H54 (cell line): ENCODE measurements at places on chromosomes 6 and 20.

GRCh38 chr6:137370871-137371633, 123.1 kb downstream of the OLIG3 start:
- DNase-seq: no peak

DNA sequence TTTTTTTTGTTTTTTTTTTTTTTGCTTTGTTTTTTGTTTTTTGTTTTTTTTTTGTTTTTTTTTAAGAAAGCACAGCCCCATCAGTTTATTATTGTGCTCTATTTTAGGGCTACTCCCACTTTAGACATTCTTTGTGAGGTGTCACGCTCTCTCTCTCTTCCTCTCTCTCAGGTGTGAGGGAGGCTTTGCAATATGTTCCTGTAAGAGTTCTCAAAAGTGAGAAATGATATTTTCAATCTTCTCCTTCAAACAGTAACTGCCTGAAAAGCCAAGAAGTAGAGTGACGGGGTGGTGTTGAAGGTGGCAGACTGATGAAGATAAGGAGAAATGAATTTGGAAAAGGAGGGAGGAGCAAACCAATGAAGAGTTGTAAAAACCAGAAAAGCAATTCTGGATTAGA, 28.3 kb upstream of the HDAC2 start:
- no peak for DNase-seq

GRCh38 chr6:10082385-10082784, 332.5 kb downstream of the TFAP2A start:
- DNase-seq: no peak

DNA sequence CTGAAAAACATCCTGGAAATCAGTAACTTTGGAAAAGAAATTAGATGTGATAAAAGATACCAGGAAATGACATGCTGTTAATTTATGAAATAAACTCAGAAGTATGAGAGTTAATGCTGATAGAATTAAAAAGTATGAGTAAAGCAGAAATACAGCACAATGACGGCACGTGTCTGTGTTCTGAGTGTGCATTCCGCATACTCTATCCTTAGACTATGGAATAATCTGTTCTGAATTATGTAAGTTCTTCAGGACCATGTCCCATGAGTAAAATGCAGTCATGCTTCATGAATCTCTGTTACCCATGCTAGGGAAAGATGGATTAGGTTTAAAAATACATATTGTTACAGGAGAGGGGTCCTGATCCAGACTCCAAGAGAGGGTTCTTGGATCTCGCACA, 21.7 kb downstream of the HECA start:
- no peak for DNase-seq

GRCh38 chr20:49982072-49982345, 771 bp upstream of the SNAI1 start:
- DNase-seq: no peak

DNA sequence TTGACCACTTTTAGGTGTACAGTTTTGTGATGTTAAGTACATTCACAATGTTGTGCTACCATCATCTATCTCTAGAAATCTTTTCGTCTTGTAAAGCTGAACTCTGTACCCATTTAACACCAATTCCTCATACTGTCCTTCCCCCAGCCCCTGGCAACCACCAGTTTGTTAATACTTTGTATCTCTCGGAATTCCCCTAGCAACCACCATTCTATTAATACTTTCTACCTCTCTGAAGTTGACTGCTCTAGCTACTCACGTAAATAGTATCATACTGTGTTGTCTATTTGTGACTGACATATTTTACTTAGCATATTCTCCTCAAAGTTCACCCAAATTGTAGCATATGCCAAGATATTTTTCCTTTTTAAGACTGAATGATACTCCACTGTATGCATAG, 82.3 kb upstream of the CLDN20 start:
- no peak for DNase-seq

DNA sequence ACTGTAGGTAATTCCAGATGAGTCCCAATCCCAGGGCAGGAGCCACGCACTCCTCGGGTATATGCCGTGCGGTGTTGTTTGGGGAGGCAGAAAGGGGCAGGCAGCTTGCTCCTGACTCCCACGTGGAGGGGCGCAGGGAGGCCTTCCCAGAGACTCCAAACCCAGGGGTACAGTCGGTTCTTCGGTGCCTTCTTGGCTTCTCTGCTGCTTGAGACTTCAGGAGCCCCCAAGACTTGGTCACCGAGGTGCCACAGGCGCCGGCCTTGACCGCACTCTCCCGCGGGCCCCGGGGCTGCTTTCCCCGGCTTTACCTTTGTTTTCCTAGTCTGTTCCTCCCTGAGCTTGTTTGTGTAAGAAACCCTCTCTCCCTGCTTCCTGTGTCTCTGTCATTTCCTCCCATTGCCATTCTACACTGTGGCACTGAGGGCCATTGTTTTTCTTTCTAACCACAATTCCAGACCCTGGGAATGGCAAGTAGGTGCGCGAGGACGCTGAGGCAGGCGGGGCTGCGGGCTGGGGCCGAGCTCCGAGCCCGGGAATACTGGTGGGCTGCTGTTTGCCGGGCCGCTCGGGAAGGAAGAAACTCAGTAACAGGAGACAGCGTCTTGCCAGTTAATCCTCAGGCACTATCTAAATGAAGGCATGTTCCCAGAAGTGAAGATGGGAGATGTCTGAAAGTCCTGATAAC, 215.6 kb upstream of the HEY2 start:
- no peak for DNase-seq

DNA sequence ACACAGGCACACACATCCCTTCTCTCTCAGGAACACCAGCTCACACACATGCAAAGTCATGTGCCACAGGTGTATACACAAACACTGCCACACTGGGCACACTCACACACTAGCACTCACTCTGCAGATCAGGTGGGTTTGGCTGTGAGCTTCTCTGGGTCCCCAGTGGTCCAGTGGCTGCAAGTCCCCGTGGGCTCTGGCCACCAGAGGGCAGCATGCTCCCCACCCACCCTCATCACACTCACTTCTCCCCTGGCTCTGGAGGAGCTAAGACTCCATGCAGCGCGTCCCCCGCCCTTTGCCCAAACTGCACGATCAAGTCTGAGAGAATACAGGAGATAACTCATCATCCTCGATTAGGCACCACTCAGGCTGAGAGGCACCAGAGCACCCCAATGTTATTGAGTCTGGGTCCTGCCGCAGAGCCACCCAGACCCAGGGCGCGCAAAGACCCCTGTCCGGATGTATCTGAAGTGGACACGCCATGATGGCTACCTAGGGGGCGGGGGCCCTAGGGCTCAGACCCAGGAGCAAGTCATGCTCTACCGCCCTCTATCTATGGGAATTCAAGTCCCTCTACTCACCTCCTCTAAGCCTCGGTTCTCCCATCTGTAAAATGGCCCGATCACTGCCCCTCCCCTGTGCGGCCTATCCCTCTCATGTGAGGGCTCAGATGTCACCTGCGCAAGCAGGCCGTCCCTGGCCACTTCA, 90.5 kb downstream of the GRM4 start:
- peak; percentile 80 for DNase-seq

- DNase-seq: no peak
These were observed 52.3 kb downstream of the SOBP start for GRCh38 chr6:107542192-107542668.

DNA sequence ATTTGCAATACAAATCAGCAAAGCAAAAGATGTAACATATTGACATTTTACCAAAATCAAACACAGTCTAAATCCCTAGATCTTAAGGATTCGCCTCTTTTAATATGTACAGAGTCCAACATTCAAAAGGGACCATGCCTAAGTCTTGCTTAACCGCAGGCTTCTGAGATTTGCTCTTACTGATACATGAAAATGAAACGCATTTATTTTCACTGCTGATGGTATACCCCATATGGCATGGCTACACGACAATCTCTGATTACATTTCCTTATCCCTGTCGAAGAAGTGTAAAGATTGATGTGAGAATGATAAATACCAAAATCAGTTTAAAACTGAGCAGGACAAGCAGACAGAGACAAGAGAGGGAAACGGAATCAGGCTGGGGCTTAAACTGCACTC, 75.4 kb downstream of the KIF16B start:
- DNase-seq: no peak

- DNase-seq: no peak
These were observed 51.8 kb downstream of the SCAND1 start for GRCh38 chr20:35902545-35902941.

DNA sequence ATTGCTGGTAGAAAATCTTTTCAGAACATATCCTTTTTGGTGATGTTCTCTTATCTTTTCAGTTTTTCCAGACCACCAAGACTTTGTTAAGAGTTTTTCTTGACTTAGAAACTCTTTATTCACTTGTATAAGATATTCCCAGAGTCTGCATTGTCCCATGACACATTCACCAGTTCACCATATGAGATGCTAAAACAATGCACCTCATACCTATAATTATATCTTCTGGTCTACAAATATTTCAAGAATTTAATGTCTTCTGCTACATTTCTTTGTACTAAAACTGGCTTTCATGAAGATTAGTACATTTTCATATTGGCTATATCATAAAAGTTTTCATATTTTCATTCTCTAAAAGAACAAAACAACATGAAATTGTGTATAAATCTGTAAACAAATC, 111.3 kb downstream of the ADGRG6 start:
- DNase-seq: no peak

- DNase-seq: no peak
These were observed 180.5 kb downstream of the ADAT2 start for GRCh38 chr6:143270026-143270425.

- peak; percentile 26 for DNase-seq
These were observed 41.7 kb upstream of the NAA20 start for GRCh38 chr20:19975436-19975799.

DNA sequence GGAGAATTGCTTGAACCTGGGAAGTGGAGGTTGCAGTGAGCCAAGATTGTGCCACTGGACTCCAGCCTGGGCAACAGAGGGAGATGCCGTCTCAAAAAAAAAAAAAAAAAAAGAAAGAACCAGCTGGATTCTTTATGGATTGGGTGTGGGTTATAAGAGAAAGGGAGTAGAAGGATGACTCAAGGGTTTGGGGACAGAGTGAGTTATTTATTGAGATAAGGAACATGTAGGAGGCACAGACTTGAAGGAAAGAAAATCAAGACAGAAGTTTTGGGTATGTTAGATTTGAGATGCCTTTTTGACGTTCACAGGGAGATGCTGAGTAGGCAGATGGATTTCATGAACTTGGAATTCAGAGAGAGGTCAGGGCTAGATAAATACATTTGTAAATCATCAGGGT, 47.6 kb downstream of the KIZ start:
- no peak for DNase-seq

GRCh38 chr6:102085257-102085656, 691.7 kb downstream of the GRIK2 start:
- DNase-seq: no peak

DNA sequence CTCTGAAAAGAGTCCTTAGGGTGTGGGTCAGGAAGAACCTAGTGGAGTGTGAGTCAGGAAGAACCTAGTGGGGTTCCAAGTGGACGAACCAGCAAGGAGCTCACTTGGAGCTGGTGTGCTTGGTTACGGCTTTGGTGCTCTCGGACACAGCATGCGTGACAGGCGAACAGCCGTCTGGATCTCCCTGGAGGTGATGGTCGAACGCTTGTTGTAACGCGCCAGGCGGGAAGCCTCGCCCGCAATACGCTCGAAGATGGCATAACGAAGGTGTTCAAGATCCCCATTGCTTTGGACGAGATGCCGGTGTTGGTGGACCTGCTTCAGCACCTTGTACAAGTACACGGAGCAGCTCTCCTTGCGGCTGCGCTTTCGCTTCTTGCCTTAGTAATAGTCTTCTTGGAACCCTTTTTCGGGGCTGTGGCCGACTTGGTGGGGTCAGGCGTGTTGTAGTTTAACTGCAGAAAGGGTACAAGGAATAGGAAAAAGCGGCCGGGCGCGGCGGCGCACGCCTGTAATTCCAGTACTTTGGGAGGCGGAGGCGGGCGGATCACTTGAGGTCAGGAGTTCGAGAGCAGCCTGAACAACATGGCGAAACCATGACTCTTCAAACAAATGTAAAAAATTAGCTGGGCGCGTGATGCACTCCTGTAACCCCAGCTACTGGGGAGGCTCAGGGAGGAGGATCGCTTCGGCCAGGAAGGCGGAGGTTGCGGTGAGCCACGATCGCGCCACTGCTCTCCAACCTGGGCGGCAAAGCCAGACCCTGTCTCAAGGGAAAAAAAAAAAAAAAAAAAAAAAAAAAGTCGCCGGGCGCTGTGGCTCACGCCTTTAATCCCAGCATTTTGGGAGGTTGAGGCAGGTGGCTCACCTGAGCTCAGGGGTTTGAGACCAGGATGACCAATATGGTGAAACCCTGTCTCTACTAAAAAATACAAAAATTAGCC, 48.0 kb downstream of the OR2B2 start:
- DNase-seq: no peak

DNA sequence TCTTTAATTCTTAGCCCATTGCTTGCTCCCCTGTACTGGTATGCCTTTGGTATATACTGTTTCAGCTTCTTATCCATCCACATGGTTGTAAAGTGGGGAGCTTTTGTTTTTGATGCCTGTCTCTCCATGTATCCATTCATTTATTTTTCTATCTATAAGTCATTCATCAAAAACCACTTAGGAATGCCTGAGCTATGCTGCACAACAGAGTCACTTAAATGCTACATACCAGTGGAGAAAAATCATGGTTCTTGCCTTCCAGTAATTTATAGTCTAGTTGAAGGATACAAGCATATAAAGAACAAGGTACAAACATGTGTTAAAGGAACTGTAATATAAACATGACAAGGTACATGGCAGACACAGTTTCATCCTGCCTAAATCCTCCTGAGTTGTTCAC, 347.3 kb downstream of the NRN1 start:
- DNase-seq: no peak

DNA sequence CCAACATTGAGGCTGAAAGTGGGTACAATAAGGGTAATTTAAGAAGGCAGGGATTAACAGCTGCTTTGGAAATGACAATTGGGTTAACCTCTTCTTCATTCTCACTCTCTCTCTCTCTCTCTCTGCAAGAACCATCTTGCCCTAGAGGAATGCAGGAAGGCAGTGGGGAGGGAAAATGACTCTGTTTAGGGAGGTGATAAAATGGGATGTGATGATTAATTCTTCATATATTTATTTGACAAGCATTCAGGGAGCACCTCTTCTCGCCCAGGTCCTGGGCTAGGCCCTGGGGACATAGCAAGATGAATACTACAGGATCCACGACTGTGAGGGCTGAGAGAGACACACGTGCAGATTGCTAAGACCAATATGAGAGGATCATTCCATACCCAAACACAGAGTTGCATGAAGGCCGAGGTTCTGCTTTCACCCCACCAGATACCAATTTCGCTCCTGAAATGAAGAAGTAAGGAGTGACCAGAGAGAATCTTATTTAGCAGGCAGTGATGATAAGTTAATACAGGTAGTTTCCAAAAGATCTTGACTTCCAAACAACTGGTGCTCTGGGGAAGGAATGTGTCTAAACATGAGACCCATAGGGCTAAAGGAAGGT, 13.3 kb upstream of the PTPN1 start:
- no peak for DNase-seq

DNA sequence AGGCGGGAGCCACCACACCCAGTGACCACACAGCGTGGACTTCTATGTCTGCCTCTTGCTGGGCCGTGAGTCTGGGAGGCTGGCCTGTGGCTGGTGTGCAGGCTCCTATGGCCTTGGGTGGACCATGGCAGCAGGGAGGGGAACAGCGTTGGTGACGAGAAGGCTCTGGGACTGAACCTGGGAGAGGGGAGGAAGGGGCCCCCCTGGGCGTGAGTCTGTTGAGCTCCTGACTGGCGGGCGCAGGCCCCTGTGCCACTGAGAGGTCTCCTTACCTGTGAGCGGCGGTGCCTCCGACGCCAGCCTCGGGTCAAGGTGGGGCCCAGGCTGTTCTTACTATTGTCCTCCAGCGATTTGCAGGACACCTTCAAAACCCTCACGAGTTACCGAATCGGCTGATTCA, 12.8 kb upstream of the HELZ2 start:
- DNase-seq: no peak

GRCh38 chr6:143952947-143953701, 54.9 kb downstream of the PLAGL1 start:
- no peak for DNase-seq

- no peak for DNase-seq
These were observed 17.6 kb downstream of the HDAC2 start for GRCh38 chr6:113953346-113953745.
